ENCODE measurements at places on chromosomes 1 and 21. TPM values are rescaled to one million over a fixed set of nuclear protein-coding genes. Genes with fewer than 3 reads are reported as not detected.

The FCER1A gene
- not detected for total RNA-seq

The ALX3 gene
- not detected for total RNA-seq

The A3GALT2 gene
- not detected for total RNA-seq

The RHOU gene
- 1.0 TPM for total RNA-seq

The OR2W3 gene
- not detected for total RNA-seq

The LCE1E gene
- total RNA-seq, result not detected
